ENCODE measurements at places on chromosomes 6 and 20.
A peak's percentile ranks its signal among the peaks of the same experiment; 100 is the strongest.

- DNase-seq = no peak
Observed at GRCh38 chr6:151388997-151389617, 2.3 kb downstream of the ZBTB2 start.

- no peak for DNase-seq
Observed at GRCh38 chr20:58137651-58138265, 90.7 kb downstream of the ANKRD60 start.

- DNase-seq = no peak
Observed at GRCh38 chr6:44740566-44741120, 353.1 kb downstream of the CDC5L start.

DNA sequence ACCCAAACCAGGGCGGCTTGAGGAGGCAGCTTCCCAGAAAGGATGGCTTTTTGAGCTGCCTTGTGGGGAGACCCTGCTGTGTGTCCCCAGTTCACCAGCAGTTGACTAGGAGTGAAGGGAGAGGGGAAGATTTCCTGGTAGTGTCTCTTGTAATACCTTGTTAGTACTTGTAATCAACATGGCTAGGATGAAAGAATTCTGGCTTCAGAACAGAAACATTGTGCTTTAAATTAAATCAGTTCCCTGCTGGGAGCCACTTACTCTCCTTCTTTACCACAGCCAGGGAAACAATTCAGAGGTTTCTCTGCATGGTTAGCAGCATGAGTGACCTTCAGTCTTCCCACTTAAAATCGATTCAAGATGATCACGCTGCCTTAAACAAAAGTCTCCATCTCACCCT, 525.4 kb upstream of the ID4 start:
- no peak for DNase-seq

GRCh38 chr6:11174242-11174611, 58.2 kb downstream of the NEDD9 start:
- no peak for DNase-seq

DNA sequence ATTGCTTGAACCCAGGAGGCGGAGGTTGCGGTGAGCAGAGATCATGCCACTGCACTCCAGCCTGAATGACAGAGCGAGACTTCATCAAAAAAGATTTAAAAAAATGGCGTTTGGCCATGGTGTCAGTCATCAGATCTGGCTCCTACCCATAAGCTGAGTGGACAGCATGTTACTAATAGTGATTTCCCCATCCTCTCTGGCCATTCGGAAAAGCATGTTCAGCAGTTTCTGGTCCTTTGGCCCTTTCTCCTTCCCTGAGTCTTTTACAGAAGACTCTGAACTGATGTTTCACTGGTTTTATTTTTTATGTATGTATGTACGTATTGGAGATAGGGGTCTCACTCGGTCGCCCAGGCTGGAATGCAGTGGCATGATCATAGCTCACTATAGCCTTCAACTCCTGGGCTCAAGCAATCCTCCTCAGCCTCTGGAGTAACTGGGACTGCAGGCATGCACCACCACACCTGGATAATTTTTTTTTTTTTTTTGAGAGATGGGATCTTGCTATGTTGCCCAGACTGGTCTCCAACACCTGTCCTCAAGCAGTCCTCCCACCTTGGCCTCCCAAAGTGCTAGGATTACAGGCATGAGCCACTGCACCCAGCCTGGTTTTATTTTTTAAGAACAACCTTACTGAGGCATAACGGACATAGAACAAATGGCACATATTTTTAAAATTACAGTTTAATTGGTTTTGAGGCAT, 84.2 kb upstream of the CNKSR3 start:
- DNase-seq = no peak

- DNase-seq = no peak
Observed at GRCh38 chr20:38112930-38113294, 52.2 kb downstream of the TGM2 start.

DNA sequence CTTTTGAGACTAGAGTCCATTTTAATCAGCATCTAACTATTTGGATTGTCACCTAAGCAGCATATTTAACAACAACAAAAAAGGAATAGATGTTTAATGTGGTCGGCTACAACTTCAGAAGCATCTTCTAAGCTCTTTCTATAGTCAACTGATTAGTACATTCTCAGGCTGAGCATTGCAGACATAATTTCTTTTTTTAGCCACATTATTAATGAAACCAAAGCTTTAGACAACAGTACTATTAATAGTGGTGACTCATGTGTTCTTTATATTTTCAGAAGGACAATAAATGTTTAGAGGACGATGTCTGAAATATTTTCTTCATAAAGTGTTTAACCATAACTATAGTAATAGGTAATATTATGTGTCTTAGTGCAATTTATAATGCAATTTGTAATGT, 52.4 kb downstream of the TPD52L1 start:
- no peak for DNase-seq

DNA sequence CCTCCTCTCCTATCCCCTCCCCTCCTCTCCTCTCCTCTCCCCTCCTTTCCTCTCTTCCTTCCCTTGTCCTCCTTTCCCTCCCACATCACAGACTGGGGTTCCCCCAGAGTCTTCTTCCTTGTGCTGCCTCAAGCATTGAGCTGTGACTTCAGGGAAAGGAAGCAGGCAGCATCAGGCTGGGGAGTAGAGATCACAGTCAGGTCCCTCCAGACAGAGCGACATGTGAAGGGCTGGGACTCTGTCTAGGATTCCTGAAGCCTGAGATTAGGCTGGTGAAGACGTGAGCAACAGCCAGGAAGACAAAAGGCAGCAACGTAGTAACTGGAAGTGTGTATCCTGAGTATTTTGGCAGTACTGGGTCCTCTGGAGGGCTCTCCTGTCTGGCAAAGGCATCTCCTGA, 265.4 kb upstream of the SUPT3H start:
- DNase-seq = no peak

- DNase-seq = no peak
Observed at GRCh38 chr20:38231531-38232121, 28.9 kb downstream of the KIAA1755 start.

DNA sequence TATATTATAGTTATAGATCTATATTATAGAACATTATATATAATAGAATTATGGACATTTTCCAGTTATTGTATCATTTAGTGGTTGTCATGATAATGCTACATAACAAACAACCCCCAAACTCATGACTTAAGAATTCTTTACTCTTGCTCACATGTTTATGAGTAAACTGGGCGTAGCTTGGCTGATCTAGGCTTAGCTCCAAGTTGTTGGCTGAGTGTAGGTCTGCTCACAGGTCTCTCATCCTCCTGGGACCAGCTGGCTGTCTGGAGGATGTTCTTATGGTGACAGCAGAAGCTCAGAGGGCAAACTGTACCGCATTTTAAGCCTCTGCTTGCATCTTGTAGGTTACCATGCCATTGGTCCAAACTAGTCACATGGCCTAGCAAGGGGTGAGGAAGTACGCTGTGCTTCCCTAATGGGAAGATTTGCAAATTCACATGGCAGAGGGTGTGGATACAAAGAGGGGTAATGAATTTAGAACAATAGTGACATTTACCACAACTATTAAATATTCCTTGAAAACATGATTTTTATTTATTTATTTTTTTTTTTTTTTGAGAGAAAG, 34.2 kb downstream of the ARHGAP40 start:
- DNase-seq = no peak

- no peak for DNase-seq
Observed at GRCh38 chr6:47967843-47968242, 143.2 kb downstream of the PTCHD4 start.

- DNase-seq = no peak
Observed at GRCh38 chr20:33771938-33772337, 39.2 kb upstream of the CHMP4B start.

DNA sequence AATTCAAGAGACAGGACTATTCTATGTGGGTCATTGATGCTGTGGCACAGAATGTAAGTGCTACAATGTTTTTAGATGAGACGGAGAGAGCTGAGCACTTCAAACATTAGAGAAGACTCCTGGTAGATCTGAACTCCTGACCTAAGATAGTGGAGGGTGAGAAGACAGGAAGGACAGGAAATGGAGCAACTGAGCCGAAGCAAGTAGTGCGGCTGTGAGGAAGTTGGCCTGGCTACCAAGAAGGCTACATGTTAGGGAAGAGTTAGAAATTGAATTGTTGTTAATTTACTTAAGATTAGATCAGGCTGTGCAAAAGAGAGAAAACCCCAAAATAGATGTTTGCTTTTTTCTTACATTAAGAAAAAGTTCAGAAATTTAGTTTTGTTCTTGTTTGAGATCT, 14.4 kb upstream of the MLIP start:
- DNase-seq = no peak

DNA sequence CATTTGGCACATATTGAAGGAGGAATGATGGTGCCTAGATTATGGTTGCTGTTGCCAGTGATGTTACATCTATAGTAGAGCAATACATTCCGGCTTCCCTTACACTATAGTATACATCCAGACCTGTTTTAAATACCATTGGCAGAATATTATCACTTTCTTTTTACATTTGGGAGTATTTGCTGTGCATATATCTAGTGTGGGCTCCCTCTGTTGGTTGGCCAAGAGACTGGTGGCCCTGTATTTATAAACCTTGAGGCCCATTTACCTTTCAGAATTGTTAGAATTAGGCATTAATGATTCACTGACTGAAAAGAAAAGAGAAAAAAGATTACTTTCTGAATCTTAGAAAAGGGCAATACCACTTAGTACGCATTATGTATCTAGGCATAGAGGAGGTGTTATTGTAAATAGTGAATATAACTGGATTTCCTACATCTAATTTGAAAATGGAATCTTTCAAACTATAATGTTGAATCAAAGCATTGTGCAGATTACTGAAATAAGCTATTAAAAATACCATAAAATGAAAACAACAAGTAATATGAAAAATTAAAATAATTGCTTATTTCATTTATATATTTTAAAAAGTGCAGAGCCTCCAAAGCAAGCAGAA, 628.8 kb upstream of the MAN1A1 start:
- no peak for DNase-seq

DNA sequence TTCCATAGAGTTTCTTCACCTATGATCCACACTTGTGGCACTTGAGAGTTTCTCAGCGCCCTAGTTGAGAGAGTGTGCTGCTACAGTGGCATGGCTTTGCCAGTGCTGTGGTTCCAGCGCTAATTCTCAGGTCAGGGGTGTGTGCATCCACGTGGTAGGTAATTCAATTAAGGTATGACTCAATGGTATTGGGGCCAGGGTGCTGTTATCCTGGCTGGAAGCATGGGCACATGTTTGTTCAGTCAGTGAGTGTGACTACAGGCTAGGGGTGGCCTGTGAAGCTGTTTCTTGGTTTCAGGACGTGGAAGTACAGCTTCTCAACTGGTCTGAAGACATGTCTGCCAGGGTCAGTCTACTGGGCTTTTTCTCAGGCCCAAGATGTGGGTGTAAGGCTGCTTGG, 3.0 kb upstream of the SEMG2 start:
- no peak for DNase-seq

DNA sequence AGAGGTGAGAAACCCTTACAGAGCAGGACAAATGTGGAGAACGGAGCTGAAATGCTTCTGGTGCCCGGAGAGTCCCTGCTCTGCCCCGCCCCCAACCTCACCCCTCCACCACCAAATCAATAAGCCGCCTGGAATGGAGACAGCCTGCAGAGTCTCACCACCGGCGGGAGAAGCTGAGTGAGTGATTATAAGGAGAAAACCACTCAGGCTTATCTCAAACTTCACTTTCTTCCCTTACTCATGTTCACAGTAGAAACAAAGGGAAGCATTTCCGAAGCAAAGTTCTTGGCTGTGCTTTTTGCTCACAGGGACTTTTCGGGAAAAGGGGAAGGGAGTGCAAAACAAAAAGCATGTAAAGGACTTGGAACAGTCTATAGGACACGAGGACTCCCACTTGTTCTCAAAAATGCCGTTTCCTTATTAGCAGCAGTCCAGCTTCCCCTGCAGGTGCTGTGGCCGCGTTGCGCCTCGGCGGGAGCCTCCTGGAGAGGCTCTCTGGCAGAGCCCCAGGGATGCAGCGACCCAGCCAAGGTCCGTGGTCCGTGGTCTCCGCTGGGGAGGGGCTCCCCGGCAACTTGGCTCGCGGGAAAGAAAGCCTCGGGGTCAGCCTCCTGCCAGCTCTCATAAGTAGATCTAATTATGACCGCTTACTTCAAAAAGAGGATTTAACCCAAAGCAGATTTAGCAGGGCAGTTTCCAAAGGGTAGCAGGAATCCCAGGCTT, 64.8 kb upstream of the TMEM30A start:
- peak; percentile 86 for DNase-seq

- DNase-seq = no peak
Observed at GRCh38 chr6:71181565-71181964, 107.0 kb upstream of the OGFRL1 start.

GRCh38 chr6:7086488-7086887, 21.3 kb upstream of the RREB1 start:
- DNase-seq = no peak

DNA sequence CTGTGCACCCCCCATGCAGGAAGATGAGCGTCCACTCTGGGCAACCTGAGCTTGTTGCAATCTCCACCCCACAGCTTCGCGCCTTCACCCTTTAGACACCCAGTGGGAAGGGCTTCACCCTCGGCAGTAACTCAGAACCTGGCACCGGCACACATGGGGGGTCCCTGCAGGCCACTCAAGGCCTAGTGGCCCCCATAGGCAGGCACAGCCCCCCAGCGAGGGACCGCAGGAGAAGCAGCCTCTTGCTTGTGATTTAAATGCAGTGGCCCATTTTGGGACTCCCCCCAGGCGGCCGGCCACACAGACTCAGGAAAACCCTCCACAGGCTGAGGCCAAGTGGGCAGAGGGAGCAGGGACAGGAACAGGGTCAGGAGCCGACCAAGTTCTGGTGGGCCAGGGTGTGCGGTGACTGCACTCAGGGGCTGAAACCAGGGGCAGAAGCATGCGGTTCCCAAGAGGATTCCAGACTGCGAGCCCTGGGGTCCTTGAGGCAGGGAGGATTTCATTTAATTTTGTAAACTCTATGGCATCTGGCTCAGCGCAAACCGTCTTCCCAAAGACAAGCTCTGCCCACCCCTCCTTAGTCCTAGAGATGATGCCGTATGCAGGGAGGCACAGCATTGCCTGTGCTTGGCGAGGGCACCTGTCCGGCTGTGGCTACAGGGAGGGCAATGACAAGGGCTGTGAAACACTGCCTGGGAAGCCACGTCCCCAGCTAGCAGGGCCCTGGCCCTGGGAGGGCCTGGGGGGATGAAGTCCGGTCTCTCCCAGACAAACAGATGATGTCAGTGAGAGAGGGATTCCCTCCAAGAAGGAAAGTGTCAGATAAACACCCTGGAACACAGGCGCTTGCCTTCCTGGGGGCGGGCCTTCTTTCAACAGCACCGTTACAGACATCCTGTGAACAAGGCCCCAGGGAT, 52.9 kb upstream of the GPR31 start:
- no peak for DNase-seq

DNA sequence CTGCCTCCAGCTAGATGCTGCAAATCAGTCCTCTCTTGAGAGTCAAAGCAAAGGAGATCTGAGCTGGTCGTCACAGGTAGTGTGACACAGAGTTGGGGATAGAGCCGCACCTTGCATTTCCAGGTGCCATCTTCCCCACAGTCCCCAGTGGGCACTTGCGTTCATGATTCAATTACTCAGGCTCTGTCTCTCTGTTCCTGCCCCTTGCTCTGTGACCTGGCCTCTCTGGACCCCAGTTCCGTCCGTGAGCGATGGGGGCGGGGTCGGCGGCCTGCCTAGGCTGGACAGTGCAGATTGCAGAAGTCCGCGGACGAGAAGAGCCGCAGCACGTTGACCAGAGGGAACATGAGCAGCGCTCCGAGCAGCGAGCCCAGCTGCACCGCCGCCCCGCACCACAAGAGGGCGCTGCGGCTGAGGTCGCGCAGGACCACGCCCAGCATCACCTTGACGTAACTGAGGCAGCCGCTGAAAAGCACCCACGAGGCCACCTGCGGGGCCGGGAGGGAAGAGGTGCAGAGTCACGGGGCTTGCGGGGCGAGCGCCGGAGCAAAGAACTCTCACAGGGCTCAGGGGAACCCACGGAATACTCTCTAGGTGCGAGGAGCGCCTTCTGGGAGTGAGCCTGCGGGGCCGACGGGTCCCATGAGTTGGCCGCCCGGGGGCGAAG, 7.4 kb downstream of the SLC52A3 start:
- DNase-seq = peak; percentile 91

- DNase-seq = no peak
Observed at GRCh38 chr6:33785778-33786177, 3.2 kb downstream of the LEMD2 start.

Measured in upper lobe of left lung (tissue), 6 donors.